ENCODE measurements at places on chromosomes 13 and 19.

DNA sequence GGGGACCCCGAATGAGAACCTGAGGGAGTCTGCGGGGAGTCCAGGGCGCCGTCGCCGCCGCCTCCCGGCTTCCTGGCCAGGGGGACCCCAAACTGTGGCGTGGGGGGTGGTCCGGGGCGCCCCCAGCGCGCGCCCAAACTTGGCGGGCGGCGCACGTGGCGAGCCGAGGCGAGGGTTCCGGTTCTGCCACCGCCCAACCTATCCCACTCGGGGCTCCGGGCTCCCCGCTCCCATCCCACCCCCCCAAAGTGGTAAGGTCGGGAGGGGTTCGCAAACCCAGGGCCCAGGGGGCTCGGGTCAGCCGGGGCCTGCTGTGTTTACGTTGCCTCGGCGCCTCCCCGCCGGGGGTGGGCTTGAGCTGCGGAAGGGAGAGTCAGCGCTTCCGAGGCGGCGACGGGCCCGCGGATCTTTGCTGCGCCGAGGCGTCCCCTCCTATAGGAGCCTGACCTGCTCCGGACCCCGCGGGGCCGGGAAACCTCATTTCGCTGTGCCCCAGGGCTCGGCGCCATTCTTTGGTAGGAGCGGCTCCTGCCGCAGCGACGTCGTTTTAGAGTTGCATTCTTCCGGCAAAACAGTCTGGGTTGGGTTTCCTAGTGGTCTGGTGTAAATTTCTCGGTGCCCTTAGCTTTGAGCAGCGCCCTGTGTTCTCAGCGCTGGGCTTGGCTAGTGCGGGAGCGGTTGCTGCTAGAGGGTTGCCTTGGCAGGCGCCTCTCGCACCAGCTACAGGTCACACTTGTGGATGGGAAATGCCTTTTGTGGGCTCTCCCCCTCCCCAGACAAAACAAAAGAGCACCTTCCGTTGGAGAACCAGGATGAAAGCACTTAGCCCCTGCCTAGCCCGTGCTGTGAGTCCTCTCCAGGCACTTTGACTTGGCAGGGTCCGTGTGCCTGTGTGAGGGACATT is 1.2 kb downstream of the DAZAP1 start:
- peak; percentile 64 for DNase-seq

- no peak for DNase-seq
These were observed 852.7 kb upstream of the KLHL1 start for GRCh38 chr13:70960841-70961443.

GRCh38 chr19:7918615-7919421 is 1.3 kb upstream of the SNAPC2 start:
- no peak for DNase-seq

DNA sequence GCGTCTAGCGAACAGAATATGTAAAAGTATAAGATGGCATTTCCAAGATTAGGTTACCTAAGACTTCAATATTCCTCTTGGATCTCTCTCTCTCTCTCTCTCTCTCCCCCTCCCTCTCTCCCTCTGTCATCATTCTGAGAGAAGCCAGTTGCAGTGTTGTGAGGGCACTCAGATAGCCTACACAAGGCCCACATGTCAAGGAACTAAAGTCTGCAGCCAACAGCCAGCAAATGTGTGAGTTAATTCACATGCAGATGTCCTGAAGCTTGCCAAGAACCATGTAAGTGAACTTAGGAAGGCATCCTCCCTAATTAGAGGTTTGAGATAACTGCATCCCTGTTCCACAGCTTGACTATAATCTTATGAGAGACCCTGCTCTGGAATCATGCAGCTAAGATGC is 822.9 kb upstream of the PRR20A start:
- DNase-seq, result no peak

DNA sequence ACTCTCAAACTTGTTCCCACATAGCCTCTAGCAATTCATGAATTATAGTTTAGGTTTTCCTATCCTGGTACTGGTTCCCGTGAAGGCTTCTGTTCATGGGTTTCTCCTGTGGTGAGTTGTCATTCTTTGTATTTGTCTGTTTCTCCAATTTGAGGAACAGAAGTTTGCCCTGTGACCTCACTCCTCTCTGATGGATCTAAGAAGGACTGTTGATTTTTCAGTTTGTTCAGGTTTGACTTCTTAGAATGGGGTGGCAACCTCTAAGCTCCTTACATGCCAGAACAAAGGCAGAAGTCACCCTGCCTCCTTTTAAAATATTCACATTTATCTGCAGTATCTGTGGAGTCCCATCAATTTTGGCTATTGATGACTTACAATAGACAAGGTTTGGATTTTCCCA is 354.0 kb downstream of the SPRY2 start:
- DNase-seq, result no peak

GRCh38 chr19:8648240-8648639 is 17.8 kb downstream of the NFILZ start:
- no peak for DNase-seq

DNA sequence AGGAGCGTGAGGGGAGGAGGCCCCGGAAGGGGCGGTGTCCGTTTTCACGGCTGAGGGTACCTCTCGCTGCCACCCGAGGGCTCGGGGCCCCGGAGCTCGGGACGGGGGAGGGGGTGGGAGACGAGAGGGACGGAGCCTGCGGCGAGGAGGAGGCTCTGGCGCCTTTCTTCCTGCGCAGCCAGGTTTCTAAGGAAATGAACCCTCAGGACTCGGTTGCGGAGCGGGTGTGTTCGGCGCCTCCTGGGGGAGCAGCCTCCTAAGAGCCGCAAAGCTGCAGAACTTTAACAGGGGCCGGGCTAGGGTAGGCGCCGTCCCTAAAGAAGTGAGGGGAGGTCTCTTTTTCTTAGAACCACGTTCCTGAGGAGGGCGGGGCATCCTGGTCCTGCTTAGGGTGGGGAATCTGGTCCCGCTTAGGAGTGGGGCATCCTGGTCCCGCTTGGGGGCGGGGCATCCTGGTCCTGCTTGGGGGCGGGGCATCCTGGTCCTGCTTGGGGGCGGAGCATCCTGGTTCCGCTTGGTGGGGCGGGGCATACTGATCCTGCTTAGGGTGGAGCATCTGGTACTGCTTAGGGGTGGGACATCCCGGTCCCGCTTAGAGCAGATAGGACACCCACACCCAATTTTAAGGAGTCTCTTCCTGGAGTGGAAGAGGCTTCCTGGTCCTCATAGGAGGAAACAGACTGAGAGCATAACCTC is 6.2 kb downstream of the SYT5 start:
- DNase-seq, result peak; percentile 51

DNA sequence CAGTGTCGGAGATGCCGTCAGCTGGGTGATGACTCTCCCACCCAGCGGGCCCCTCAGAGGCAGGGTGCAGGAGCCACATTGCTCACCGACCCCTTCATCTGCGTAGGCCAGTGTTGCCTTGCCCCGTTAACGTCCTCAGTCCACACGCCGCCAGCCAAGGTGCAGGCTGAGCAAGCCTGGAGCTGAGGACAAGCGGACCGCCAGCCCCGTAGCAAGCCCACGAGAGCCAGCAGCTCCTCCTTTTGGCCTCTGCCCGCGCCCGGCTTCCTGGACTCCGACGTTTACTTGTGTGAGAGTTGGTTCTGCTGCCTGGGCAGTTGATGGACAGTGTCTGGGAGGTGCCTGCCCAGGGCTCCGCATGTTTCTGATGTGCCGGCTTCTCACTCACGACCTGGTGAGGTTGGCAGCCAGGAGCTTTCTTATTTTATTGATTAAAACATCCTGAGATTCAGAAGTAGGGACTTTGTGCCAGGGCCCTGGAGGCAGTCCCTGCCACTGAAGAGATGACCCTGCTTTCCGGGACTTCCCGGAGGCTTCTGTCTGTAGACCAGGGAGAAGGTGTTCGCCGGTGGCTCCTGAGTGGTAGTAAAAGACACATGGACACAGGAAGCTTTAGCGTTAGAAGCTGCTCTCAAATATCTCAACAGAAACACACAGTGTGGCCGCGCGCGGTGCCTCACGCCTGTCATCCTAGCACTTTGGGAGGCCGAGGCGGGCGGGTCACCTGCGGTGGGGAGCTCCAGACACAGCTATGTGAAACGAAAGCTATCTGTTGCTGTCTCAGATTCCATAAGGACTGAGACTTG is 5.8 kb downstream of the DAZAP1 start:
- DNase-seq, result no peak

GRCh38 chr13:20150561-20150960 is 10.3 kb downstream of the GJA3 start:
- no peak for DNase-seq

- DNase-seq, result no peak
These were observed 6.1 kb downstream of the STK11 start for GRCh38 chr19:1211494-1212234.

DNA sequence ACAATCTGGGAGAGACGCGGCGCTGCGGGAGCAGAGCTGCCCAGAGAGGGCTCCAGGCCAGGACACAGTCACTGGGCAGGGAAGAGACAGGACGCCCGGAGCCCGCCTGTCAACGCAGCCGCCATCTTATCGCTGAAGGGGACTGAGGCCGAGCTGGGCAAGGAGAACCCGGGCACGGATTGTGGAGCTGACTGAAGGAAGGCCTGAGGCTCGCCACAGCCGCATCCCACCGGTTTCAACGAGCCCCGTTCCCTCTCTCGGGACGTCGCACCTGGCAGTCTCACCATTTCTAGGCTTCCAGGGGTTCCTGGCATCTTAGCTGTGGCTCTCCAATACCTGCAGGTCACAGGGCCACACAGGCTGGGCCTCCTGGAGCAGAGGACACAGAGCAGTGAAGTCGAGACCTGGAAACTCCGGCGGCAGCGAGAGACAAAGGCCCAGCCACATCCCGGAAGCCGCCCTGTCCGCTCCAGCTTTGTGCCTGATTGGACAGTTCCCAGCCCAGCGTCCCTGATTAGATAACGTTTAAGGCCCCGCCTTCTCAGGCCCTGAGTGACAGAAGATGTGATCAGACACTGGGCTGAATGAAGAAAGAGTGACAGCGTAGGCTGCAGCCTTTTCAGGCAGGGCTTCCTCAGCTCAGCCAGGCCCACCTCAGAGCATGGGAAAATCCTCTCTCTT is at the start of gene ZNF91:
TSS of gene ZNF91 (minus strand) at position 431 of the 681 bp plus-strand sequence. CDS start at position 314, 117 bp downstream.
- peak; percentile 81 for DNase-seq

DNA sequence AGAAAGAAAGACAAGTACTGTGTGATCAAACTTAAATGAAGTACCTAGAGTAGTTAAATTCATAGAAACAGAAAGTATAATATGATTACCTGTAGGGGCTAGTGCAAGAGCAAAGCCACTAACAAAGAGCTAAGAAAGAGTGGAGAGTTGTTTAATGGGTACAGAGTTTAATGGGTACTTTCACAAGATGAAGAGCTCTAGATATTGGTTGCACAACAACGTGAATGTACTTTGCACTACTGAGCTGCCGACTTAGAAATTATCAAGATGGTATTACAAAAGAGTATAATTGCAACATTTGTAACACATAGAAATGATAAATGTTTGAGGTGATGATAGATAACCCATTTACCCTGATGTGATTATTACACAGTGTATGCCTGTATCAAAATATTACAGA is 140.3 kb upstream of the GPC6 start:
- no peak for DNase-seq

GRCh38 chr19:4589579-4590410 is 30.3 kb upstream of the SEMA6B start:
- DNase-seq, result peak; percentile 70

DNA sequence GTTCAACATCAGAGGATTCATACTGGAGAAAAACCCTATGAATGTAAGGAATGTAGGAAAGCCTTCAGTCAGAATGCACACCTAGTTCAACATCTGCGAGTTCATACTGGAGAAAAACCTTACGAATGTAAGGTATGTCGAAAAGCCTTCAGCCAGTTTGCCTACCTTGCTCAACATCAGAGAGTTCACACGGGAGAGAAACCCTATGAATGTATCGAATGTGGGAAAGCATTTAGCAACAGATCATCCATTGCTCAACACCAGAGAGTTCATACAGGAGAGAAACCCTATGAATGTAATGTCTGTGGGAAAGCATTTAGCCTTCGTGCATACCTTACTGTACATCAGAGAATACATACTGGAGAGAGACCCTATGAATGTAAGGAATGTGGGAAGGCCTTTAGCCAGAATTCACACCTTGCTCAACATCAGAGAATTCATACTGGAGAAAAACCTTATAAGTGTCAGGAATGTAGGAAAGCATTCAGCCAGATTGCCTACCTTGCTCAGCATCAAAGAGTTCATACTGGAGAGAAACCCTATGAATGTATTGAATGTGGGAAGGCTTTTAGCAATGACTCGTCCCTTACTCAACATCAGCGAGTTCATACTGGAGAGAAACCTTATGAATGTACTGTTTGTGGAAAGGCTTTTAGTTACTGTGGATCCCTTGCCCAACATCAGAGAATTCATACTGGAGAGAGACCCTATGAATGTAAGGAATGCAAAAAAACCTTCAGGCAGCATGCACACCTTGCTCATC is 15.4 kb downstream of the ZNF570 start:
- no peak for DNase-seq

GRCh38 chr13:53151336-53152056 is 122.9 kb downstream of the OLFM4 start:
- peak; percentile 28 for DNase-seq

DNA sequence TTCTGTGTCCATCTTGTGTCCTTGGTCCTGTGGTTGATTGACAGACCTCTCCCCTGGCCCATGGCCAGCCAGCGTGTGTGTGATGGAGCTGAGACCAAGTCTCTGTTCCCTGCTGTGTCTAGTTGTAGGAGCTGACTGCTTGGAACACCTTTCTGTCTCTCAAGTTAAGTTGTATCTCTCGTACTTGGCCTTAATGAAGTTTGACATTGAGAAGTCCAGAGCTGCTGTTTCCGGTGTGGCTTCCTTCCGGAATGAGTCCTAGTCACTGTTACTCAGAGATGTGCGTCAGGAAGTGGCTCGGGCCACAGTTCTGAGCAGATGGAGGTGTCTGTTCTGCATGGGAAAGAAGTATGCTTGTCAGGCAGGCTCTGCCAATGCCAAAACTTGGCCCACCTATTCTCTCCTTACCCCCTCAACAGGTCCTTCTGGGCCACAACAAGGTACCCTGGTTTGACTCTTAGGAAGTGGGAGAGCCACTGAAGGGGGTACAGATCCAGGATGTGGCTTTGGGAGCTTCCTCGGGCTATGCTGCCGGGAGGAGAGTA is 54.3 kb downstream of the GATAD2A start:
- DNase-seq, result peak; percentile 61

DNA sequence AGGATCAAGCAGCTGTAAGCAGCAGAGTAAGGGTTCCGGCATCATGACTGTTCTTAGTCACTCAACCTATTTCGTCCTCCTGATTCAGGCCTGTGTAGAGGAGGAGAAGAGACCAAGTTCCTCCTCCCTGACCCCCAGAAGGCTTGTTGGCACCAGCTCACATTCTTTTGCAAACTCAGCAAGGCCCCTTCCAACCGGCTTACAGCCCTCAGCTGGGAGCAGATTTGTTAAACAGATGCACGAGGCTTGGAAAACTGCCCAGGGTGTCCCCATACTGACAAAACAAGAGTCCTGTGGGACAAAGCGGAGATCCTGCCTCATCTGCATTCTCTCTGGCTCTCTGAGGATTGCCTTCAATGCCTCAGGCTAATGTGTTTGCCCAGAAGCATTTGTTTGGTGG is 113.2 kb upstream of the SOX21 start:
- no peak for DNase-seq

DNA sequence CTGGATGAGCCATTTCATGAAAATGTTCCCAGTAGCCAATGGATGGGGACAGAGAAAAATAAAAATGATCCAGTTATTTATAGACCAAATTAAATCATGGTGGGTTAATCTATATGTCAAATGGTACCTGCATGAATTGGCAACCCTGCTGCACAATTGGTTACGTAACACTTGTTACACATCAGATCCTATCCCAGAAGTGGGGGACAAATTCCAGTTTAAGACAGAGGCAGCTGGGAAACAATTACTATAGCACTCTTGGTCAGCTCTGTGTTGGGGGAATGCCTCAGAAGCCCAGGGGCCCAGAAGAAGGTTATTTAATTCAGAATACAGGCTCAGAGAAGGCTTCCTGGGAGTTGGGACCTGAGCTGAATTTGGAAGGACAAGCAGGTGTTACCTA is 81.1 kb upstream of the FLT1 start:
- no peak for DNase-seq

GRCh38 chr13:85709072-85709471 is 90.1 kb downstream of the SLITRK6 start:
- no peak for DNase-seq
